ENCODE measurements at places on chromosomes 6 and 20.

- no peak for DNase-seq
Observed at GRCh38 chr20:64269604-64270411, 14.3 kb downstream of the PCMTD2 start.

- no peak for DNase-seq
Observed at GRCh38 chr6:80468398-80468797, 361.9 kb downstream of the BCKDHB start.

DNA sequence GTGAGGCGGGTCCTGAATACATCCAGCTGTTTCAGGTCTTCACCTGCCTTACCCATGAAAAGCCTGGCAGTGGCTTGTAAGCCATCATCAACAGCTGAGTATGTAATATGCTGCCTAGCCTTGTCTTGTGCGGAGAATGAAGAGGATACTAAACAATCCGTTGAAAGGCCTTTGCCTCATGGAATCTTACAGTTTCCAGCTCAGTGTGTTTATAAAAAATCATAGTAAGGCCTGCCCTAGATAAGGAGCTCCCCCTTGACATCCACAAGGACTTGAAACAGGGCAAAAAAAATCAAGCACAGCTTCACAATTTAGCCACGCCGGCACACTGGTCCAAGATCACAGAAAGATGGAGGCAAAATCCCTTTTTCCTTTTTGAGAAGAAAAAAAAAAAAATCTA is 115.7 kb downstream of the KIF16B start:
- DNase-seq: no peak

DNA sequence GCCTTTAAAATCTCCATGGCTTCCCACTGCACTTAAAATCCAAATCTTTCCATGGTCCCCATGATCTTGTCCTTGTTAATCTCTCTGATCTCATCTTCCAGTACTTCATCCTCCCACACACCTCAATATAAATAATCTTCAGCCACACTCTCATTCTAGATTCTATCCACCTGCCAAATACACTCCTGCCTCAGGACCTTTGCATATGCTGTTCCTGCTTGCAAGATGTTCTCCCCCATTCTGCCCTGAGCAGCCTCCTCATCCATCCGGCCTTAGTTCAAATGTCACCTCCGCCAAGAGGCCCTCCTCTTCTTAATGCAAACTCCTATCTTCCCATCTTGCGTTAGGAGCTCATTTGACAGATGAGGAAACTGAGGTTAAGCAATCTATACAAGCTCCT is 77.4 kb downstream of the PREX1 start:
- DNase-seq: no peak

DNA sequence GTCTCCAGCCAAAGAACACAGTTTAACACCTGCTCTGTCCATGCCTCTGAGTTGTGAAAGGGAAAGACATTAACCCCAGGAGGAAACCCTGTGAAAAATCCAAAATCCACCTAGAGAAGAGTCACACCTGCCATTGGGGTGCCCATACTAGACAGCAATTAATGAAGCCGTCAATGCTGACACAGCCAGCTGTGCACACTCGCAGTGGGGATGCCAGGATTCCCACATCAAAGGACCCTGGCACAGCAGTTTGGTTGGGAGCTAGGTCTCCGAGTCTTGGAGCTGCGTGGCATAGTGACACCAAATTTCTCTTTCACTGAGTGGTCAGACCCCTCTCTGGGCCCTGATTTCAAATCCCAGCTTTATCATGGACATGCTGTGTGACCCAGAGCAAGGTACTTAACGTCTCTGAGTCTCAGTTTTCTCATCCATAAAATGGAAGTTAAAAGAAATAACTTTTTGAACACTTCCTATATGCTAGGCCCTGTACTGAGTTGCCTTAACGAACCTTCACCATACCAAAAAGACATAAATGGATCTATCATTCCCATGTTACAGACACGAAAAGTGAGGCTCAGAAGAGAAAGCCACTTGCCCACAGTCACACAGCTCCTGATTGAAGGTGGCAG is 30.8 kb downstream of the BPIFB1 start:
- no peak for DNase-seq

DNA sequence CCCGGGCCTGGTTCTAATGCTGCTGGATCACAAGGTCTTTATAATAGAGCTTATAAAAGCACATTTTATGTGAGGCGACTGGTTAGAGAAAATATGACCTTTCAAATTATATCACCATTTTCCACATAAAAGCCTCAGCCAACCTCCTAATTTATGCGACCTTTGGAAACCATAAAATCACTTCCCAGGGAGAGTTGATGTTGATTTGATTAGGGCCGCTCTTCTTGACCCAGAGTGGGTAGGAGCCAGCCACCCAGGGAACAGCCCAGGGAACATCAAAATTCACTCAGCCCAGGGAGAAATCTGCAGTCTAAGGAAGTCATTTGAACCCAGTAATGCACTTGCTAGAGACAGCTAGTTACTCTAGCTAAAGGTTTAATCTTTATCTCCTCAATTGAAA is 79.8 kb upstream of the TENT5A start:
- DNase-seq: no peak

DNA sequence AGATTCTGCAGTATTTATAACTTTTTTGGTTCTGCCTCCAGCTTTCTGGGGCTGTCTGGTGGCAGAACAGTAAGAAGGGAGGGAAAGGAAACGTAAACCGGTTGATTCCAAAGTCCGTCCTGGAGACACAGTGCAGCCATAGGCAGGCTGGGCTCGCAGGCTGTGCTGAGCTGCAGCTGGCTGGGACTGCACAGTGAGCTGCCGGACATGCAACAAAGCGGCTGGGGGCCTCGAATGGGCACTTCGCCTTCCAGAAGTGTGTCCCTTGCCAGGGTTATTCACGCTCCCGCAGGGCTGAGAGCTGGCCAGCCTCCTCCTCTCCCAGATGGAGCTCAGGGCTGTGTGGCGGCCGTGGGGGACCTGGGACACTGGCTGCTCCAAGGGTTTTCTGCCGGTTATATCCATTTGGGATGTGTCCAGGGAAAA is 78.1 kb upstream of the CD93 start:
- no peak for DNase-seq

DNA sequence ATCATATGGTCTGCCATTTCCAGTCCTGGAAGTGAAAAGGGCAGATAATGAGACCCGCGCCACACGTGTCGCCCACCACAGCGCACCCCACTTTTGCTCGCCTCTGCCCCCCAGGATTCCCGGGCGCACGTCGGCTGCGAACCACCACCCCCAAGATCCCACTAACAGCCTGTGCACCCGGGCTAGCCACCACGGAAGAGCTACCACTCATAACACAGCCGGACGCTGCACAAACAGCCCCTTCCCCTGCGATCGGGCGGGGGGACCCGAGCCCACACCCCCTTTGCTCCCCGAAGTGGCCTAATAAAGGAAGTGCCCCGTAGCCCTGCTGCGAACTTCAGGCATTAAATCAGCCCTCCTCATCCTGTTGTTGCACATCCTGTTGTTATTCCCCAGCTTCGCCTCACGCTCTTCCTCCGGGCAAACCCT is 506 bp downstream of the CITED2 start:
- DNase-seq: no peak

GRCh38 chr6:142867355-142867801 is 77.6 kb downstream of the HIVEP2 start:
- no peak for DNase-seq

GRCh38 chr6:39347906-39348585 is 25.5 kb upstream of the KCNK16 start:
- DNase-seq: peak; percentile 60

- DNase-seq: no peak
Observed at GRCh38 chr6:26743157-26743821, 83.7 kb upstream of the ZNF322 start.

DNA sequence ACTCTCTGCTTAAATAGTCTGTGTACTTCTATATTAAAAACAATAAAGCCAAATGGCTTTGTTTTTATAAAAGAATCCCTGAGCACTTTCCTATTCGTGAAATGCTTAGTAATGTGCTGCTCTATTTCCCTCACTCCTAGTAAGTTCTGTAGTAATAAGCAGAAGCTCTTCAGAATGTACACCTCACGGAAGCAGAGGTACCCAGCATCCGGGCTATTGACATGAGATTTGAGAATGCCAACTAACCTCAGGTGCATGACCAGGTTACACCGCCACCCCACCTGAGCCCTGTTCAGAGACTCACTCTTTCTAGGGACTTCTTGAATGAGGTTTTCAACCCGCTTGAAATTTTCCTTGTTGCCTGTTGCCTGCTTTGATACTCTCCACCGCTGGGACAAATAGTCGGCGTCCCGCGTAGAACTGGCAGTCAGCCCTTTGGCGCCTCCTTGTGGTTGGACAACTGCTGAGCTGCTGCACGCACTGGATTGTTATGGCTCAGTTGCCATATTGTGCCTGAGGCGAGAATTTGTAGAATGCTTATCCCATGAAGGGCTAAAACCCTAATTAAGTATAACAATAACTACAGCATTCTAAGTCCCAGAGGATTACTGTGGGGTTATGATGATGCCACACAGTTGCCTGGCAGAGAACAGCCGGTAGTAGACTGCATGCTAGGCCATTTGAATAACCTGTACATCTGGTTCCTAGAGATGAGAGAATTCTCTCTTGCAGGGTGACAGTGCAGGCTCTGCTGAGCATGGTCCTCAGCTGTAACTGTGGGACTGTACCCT is 95.4 kb downstream of the KHDC1L start:
- peak; percentile 75 for DNase-seq

GRCh38 chr6:22204153-22204552 is 92.7 kb downstream of the PRL start:
- no peak for DNase-seq

DNA sequence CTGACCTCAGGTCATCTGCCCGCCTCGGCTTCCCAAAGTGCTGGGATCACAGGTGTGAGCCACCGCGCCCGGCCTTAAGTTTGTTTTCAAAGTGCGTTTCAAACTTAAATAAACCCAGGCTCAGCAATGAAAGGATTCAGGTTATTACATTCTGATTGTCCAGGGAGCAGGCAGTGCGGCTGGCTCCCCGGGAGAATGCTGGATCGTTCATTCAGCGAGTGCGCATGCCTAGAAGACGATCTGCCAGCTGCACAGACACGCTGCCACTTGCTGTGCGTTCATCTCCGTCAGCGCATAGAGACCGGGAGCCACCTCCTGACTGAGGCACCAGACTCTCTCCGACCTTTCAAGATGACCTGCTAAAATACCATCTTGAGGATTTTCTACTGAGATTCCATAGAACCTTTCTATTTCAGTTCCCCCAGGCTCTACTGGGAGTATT is 163.9 kb upstream of the ZNF217 start:
- DNase-seq: peak; percentile 45

- no peak for DNase-seq
Observed at GRCh38 chr6:18390476-18390875, 3.3 kb downstream of the RNF144B start.

DNA sequence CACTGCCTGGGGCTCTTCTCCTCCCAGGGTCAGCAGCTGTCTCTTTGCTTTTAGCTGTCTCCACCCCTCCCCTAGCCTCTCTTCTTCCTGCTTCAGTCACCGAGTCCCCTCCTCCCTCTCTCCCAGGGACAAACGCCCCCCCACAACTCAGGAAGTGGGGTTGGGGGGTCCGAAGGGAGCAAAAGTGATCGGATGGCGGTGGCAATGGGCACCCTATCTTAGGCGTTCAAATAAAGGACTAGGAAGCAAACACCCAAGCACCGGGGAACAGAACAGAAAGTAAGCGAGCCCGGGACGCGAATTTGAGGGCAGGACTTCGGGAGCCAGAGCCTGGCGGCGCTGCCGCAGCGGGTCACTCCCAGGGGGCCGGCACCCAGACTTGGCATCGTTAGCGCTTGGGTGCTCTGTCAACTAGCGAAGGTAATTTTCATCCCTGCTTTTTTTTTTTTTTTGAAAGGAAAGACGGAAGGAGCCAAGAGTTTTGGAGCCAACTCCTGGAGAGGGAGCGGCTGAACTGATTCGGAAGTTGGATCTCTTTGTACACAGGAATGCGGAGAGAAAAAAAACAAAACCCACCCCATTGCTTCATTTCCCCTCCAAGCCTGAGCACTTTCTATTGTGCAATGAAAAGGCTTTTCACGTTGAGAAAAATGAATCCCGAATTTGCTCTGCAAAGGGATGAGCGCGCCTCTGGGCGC is 815 bp upstream of the ITPR3 start:
- no peak for DNase-seq

DNA sequence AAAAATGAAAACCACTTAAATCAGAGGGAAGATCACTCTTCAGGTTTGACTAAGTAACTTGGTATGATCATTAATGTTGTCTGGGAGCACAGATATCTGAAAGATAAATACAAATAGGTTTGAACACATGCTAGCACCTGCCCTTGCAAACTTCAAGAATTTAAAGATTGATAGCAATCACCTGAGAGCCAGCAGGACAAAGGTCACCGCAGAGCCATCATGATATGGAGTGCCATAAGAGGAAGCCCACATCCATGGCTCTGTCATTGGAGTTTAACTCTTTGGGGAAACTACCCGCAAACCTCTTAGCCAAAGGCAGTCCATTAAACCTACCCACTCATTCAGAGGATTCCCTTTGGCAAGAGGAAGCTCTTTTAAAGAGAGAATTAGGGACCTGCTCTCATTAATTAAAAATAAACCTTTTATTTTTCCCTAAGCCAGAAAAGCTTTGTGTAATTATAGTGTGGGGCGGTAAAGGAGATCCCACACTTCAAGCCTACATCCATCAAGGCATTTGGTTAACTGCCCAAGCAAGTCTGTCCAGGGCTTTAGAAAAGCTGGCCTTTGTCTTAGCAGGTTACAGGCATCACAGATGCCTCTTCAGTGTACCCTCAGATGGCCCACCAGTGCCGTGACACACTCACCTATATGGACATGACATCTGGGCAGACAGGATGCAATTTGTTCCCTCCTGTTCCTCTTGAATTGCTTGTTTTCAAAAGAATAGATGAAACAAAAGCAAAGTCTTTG is 73.0 kb downstream of the SASH1 start:
- no peak for DNase-seq

DNA sequence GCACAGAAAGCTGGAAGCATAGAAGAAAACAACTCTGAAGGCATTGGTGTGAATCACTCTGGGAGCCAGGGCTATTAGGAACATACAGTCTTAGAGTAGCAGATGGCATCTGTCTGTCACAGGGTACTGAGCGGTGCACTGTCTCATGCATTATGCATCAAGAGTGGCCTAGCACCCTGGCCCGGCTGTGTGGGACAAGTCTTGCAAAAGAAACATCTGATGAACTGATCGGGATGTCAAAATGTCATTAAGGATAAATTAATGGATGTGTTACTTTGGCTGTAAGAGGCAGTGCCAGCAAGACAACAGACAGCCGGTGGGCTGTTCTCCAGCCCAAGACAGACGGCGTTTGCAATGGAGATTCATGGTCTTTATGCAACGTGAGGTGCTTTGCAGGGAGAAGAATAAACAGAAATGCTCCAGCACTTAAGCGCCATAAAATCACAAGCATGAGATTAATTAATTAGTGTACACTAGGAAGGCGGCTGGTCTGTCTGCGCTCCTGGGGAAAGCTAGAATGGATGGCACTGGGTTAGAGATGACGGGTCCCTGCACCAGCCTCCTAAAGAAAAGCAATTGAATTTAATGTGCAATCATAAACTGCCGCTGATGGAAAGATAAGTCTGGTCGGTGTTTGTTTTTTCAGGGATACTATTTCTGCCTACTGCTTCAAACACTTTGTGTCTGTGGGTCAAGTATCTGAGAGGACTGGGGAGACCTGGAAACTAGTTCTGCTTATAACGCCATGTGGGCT is 600.6 kb upstream of the CHD6 start:
- no peak for DNase-seq

All from amygdala (tissue), 56 donors.